ENCODE measurements at places on chromosomes 1 and 21.

- no peak for DNase-seq
These were observed 45.6 kb downstream of the RHBG start for GRCh38 chr1:156414461-156415064.

GRCh38 chr1:235720544-235720943, 71.0 kb upstream of the GNG4 start:
- no peak for DNase-seq

GRCh38 chr1:11923069-11923826, 3.0 kb downstream of the KIAA2013 start:
- DNase-seq: no peak

DNA sequence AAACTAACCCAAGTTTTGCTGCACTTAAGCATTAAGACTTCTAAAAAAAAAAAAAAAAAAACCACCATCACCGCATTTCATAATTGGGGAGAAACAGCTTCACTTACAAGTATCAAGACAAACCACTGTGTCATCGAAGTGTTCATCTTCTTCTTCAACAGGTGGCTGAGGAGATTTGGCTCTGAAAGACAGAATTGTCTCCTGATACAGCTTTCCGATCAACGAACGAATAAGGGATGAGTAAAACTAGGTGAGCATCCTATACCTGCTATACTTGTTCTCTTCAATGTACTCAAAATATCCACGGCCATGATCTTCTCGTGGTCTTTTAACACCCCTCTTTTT, 2.0 kb downstream of the HNRNPU start:
- no peak for DNase-seq

DNA sequence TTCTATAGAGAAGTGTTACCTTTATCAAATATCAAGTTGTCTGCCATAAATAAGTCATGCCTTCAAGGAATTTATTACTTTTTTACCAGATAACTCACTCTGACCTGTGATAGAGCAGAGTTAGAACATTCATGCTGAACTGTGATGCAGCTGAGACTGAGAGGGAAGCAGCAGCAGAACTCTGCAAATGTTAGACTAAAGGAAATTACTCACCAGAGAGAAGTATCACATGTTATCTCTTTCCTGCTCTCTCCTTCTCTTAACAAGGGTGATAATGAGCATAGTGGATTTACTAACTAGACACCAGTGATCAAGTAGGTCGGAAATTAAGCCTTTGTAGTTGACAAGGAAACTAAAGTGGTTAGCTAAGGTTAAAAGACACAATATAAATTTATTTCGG, 181.6 kb downstream of the RASAL2 start:
- DNase-seq: no peak

- no peak for DNase-seq
These were observed 15.1 kb downstream of the NRDC start for GRCh38 chr1:51863384-51863783.

DNA sequence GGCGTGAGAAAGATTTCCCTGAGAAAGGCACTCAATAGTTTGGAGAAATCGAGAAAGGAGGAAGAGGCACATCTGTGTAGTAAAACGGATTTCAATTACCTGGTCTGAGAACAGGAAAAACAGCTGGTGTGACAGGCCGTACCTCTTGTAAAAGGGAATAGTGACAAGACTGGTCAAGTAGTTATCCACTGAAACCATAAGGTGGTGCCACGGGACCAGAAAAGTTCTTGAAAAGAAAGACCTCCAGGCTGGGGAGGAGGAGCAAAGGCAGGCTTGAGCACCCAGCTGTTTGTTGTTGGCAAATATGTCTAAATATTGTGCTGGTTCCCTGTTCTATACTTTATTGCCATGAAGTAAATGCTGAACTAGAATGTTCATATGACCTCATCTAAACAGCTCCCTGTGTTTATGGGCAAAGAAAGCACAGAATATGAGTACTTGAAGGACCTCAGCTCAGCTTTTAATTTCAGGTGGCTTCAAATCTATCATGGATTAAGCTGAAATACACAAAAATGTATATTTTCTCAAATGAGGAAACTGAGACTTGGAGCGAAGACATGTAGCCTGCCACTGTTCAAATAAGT, 4.0 kb downstream of the HAO2 start:
- DNase-seq: no peak

GRCh38 chr1:202189001-202189790, 4.4 kb upstream of the LGR6 start:
- DNase-seq: peak; percentile 48

GRCh38 chr1:117663156-117663902, 57.5 kb downstream of the TENT5C start:
- DNase-seq: no peak

GRCh38 chr1:60068393-60069045, 5.1 kb downstream of the C1orf87 start:
- no peak for DNase-seq

DNA sequence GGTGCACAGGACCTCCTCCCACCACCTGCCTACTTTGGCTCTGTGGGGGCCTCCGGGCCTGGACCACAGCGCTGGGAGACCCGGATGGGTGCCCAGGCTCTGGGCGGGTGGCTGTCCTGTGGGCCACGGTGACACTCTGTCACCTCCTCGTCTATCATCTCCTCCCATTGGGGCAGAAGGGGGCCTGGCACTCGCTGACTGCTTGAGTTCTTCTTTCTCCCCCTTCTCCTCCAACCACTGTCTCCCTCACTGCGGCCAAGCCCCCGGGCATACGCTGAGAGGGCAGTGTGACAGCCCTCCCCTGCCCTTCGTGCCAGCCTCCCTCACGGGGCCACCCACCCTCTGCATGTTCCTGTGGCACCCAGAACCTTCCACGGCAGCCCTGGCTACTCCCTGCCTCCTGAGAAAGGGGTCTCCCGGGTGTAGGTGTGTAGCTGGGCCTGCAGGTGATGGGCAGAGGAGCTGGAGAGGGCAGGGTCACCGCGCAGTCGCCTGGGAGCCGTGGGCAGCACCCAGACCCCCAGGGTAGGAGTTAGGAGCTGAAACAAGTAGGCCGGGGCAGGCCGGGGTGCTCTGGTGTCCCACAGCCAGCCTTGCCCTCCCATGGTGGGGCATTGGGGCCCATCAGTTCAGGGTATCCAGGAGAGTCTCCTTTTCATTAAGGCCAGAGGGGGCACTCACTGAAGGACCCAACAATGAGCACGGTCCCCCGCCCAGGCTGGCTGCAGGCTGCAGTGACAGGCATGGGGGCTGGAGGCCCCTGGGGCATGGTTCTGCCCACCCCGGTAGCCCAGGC, 9.2 kb upstream of the ARF1 start:
- no peak for DNase-seq

DNA sequence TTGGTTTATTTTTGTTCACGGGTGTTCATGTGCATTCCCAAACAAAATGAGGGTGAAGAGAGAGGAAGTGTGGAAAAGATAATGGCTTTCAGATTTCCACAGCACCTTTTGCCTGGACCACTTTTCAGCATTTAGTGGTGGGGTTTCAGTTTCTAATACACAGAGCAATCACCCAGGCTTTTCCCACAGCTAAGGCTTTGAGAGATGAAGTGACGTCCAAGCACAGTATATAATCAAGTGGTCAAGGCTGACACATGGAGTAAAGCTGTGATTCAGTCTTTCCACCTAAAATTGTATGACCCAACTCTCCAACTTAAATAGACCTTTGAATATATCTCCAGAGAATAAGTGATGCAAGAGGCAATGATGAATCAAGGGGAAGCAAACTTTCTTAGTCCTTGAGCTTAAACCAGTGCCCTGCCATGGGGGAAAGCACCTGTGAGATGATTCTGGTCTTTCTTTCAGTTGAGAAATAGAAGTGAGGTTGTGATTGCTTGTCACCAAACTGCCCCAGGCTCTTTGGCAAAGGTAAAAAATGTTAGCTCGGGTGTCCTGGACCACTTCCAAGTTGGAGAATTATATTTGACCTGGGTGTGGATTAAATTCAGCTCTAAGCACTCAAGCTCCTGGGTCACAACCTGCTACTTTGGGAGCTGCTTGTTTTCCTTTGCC, 2.4 kb upstream of the PIK3R3 start:
- no peak for DNase-seq

- no peak for DNase-seq
These were observed 207.0 kb downstream of the TTLL7 start for GRCh38 chr1:83791821-83792437.

DNA sequence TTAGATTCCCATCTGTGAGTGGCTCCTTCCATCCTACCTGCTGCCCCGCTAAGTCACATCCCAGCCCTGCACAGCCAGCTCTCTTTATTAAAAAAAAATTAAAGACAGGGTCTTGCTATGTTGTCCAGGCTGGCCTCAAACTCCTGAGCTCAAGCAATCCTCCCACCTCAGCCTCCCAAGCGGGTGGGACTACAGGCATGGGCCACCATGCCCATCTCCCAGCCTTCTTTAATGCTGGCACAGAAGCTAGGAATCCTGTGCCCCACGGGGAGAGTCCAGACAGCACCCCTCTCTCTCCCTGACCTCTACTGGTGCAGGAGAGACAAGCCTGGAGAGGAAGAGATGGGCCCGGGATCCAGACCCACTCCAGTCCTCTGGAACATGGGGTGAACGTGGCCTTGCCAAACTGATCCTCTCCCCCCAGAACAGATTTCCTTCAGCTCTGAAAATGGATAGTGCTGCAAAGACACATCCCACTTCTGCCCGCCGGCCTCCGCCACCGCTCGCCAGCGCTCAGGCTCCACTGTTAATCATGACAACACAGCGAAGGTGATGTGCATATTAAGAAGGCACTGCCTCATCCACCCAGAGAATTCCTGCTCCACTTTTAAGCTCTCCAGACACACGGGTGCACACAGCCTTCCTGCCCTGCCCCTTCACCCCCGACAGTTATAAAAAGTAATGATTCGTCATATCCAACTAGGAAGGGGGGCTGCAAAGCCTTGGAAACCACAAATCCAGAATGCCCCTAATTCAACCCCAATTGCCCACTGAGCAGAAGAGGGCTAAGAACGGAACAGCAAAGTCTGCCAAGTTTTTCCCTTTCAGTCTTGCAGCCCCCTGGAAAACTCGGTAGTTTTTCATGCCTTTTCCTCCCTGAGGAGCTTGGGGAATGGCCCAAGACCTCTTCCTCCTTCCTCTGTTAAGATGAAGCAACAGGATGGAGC, 68.1 kb downstream of the MRPL37 start:
- no peak for DNase-seq

GRCh38 chr1:101567582-101568189, 330.9 kb downstream of the S1PR1 start:
- peak; percentile 12 for DNase-seq

- DNase-seq: peak; percentile 29
These were observed 208.8 kb upstream of the USP25 start for GRCh38 chr21:15520811-15521643.

DNA sequence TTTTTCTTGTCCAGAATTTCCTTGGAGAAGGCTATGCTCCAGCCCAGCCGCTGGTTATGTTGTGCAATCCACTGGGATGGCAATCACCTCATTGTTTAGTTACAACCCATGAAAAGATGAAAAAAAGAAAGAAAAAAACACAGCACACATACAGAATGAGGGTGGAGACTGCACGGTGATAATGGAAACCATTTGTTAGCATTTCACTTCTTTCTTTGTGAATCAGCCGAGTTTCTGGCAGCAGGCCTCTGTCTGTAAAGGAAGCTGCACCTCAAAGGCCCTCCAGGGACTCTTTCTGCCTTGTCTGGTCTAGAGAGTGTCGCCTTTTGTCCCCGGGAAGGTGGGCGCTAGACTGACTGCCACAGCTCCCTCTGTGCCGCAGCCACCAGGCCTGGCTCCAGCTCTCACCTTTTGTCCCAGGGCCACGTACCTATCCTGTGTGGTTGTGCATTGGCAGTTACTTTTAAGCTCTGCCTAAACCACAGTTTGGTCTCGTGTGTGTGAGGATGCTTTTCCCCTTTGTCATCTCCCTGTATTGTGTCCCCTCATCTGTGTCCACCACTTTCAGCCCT, 35.6 kb downstream of the NGF start:
- DNase-seq: no peak

DNA sequence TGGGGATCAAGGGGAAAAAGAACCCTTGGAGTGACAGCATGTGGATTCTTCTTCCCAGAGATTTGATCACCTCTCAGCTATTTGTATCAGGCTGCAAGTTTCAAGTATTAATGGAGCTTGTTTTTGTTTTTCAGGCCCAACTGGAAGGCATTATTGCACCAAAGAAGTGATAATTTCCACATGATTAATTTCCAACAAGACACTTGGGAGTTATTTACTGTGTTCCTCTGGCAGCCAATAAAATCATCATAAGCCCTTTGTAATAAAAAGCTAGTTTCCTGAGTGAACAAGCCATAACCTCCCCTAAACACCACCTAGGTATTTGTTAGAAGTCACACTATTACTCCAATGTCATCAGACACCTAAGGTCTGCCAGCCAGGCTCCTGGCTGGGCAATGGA, 8.2 kb downstream of the DNALI1 start:
- no peak for DNase-seq

DNA sequence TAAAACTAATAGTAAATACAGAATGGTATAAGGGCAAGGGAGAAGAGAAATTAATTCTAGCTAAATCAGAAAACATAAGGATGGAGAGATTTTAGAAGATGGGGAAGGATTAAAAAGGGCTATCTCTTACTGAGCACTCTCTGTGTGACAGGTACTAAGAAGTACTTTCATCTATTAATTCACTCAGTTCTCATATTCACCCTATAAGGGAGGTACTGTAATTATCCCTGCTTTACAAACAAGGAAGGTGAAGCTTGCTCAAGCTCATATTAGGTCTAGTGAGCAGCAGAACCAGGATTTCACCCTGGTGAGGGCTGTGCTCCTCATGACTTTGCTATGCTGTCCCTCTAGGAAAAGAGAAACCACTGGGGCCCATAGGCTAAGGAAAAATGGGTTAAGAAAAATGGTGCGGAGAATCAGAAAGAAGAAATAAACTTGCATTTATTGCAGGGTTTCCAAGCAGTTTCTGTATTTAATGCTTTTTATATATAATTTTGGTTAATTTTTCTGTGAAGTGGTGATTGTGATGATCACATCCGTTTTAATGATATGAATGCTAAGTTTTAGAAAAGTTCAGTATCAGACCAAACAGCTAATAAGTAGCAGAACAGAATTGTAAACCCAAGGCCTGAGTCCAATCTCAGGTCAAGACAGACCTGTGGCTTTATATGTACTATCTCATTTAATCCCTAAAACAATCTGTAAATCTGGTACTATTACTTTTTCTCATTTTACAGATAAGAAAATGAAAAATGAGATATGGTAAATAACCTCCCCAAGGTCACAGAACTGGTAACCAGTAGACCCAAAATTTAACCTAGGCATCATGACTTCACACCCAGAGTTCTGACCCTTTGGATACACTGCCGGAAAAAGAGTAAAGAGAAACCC, 1.7 kb downstream of the PCNX2 start:
- DNase-seq: no peak

DNA sequence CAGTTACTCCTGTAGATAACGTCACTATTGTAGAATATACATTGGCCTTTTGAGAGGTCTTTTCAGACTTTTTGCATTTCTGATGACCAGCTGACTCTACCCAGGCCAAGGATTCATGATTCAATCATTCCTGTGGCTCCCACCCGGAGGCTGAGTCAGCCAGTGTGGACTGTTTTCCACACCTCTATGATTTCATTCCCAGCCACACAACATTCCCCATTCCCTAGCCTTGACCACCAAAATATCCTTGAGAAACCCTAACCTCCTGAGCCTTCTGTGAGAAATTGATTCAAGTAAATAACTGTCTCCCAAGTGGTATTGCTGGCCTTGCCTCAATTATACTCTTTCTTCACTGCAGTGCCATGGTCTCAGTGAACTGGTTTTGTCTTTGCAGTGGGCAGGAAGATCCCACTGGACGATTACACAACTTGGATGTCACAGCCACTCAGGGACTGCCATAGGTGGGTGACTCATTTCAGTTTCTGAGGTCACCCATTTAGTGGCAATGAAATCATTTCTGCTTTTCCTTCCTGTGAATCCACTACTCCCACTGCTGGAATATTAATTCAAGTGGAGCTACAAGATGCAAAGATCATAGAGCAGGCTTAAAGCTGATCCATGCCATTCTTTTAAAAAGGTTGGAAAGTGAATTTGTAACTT, 518.6 kb upstream of the ZP4 start:
- DNase-seq: no peak

GRCh38 chr1:44256762-44257554, 43.7 kb downstream of the DMAP1 start:
- DNase-seq: no peak

Measured in AML-193 (cell line).